Fibroblast of pulmonary artery (primary cell): ENCODE measurements at places on chromosomes 12 and 14.

DNA sequence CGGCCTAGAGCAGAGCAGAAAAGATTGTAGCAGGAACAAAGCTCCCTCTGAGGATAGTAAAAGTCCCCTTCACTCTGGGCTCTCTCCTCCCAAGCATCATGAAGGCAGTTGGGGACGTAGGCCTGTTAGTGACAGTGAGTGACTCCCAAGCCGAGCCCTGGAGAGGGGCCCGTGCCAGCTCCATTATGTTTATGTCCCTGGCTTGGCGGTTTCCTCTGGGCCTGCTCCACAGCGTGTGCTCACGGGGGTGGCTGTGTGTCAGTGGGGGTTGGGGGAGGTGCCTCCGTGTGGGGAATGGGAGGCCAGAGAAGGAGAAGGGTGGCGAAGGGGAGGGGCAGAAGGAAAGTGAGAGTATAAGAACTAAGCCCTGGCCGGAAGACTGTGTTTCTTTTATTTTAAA is 170.0 kb upstream of the VASH1 start:
- DNase-seq: no peak

- no peak for DNase-seq
These were observed 451.8 kb downstream of the ATP23 start for GRCh38 chr12:58393152-58393551.

DNA sequence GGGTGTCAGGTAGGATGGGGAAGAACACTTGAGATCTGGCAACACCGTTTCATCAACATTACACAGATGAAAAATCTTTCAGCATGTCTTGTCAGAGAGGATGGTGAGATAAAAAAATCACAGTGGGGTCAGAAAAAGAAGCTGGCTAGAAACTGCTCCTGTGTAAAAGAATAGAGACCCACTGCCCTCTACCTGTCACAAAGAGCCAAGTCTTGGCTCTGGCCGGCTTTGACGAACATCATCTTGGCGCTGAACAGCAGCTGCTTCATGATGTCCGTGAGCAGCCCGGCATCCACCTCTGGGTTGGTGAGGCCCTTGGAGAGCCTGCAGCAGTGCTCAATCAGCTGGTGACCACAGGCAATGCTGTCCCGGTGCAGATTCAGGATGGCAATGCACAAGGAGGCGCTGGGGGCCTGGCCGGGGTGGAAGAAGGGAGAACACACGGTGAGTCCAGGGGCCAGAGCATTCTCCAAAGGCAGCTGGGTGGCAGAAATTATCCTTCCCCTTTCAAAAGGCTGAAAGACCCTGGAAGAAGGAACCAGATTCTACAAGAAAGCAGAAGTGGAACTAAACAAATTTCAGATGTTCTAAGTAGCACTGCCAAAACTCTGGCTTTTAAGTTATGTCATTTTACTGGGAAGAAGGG is 50.2 kb downstream of the ZFYVE26 start:
- no peak for DNase-seq

DNA sequence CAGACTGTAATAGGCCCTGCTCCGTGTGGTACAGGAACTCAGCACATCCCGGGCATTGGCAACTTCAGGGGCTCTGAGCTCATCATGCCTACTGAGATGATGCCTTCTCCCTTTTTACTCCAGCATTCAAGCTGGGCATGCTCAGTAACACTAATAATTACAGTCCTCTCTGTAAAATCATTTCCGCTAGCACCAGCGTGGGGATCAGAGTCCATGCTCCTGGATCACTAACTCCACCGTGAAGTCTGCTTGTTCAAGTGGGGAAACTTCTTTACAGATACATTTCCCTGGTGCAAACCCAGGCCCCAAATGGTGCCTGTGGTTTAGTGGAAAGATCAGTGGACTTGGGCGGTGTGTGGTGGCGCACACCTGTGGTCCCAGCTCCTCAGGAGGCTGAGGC is 16.7 kb downstream of the CLSTN3 start:
- no peak for DNase-seq

DNA sequence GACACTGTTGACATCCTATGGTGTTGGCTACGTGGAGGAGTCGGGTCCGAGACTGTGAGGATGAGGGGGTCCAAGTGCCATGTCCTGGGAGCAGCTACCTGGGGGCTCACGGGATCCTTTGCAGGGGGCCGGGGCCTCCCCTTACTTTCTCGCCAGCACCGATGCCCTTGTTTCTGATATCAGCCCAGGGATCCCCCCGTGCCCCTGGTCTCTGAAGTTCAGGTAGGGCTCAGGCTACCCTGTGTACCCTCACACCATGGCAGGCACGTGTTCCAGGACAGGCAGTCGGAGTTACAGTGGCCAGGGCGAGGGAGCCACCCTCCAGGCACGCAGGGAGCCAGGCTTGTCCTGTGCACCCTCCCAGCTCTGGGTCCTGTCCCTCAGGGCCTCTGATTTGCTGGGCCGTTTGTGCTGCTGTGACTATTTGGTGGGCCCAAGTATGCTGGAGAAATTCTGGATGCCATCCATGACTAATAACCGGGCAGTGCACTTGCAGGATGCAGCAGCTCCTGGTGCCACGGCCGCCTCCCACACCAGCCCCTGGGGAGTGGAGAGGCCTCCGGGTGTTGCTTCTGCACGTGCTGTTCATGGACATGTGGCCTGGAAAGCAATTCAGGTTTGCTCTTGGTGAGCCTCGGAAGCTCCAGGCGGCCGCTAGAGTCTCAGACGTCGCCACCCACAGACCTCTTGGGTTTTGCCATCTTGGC is 93.1 kb upstream of the SFSWAP start:
- DNase-seq: no peak

- no peak for DNase-seq
These were observed 8.7 kb downstream of the OR11H4 start for GRCh38 chr14:20247646-20248246.

GRCh38 chr12:110684312-110684836 is 4.5 kb downstream of the HVCN1 start:
- DNase-seq: no peak

GRCh38 chr14:94654071-94654861 is 42.1 kb downstream of the SERPINA3 start:
- peak; percentile 41 for DNase-seq

- DNase-seq: no peak
These were observed 5.5 kb upstream of the GPR68 start for GRCh38 chr14:91249841-91250616.

DNA sequence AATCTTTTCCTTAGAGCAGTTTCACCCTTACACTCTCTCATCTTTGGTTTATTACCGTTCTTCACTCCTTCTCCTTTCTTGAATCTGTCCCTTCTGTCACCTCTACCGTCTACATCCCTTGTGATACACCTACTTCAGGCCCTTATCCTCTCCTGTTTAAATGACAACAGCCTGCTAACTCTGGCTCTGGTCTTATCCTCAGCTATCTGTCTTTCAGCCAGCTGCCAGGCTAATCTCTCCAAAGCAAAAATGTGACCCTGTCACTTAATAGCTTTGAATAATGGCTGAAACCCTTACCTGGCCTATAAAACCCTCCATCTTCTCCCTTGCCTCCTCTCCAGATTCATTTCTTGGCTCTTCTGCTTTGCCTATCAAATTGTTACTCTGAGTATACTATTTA is 32.3 kb downstream of the BEST3 start:
- DNase-seq: no peak

GRCh38 chr14:71885301-71885700 is 46.9 kb upstream of the RGS6 start:
- no peak for DNase-seq

GRCh38 chr12:54398995-54399793 is 14.7 kb upstream of the ZNF385A start:
- peak; percentile 89 for DNase-seq

- peak; percentile 77 for DNase-seq
These were observed 116.6 kb downstream of the NAV3 start for GRCh38 chr12:77947330-77947729.

- DNase-seq: peak; percentile 83
These were observed 49.9 kb downstream of the LRRC74A start for GRCh38 chr14:76876076-76876475.

GRCh38 chr12:23964812-23965211 is 15.3 kb upstream of the SOX5 start:
- no peak for DNase-seq

DNA sequence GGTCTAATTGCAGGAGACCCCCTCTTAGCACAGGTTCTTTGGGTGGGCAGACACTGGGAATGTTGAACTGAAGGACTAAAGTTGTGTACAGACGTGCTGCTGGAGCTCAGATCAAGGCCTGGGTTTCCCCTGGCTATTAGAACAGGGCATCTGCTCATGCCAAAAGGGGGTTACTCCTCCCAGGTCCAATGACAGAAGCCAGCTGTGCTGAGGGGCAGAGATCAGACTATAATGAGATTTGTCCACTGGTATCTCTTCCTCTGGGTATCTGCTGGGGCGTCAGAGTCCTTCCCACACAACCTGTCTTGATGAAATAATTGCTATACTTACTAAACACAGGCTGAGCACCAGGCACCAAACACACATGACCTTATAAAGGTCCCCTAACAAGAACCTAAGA is 42.6 kb downstream of the LTBP2 start:
- no peak for DNase-seq

- peak; percentile 88 for DNase-seq
These were observed at the start of gene ATN1 for GRCh38 chr12:6927379-6928021. Gene ATN1, plus strand, starts transcription at chr12:6927959. Its CDS starts 6,043 bp downstream, at chr12:6934002.

GRCh38 chr14:22466491-22466890 is 122.5 kb downstream of the DAD1 start:
- no peak for DNase-seq

DNA sequence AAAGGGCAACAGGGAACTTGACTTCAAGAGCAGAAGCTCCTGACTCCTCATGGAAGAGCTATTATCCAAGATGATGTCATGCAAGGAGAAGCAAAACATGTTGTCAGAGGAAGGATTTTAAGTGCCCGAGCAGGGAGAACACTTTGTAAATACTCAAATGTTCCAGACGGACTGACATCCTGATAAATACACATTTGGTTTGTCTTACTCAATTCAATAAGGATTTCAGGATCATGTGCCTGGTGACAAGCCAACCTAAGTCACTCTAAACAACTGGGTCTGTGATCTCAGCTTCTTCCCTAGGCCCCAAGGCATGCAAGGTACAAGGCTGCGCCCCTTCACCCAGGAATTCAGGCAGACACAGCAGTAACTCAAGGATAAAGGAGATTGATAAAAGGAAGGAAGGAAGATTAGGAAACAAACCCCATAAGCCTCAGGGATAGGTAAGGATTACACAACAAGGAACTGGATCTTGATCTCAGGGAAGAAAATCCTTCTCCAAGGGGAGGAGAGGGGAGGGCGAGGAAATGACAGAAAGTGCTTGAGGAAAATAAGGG is 26.8 kb upstream of the CEBPE start:
- peak; percentile 65 for DNase-seq

DNA sequence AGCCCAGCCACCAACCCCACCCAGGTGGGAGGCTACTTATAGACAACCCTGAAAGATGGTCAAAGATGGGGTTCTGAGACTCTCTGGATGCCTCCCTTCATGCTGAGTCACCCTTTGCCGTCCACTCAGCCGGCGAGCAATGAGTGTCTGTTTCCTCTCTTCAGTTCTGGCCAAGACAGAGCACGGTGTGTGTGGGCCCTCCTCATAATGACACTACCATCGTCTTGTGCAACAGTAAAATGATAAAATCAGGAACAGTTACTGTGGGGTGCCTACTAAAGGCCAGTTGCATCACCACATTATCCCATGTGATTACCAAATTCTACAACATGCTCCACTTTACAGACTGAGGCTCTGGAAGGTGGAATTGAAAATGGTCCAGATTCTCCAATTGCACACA is 7.0 kb upstream of the BDKRB1 start:
- DNase-seq: peak; percentile 94

GRCh38 chr14:50944647-50945413 is 547 bp upstream of the PYGL start:
- peak; percentile 55 for DNase-seq

- DNase-seq: no peak
These were observed 50.9 kb downstream of the AP5M1 start for GRCh38 chr14:57319636-57320192.

GRCh38 chr12:120474616-120474960 is 5.0 kb upstream of the SRSF9 start:
- peak; percentile 65 for DNase-seq

- DNase-seq: no peak
These were observed at the start of gene CCDC88C for GRCh38 chr14:91417120-91417982. Gene CCDC88C, minus strand, starts transcription at chr14:91417820. Its CDS starts 130 bp downstream, at chr14:91417690.

DNA sequence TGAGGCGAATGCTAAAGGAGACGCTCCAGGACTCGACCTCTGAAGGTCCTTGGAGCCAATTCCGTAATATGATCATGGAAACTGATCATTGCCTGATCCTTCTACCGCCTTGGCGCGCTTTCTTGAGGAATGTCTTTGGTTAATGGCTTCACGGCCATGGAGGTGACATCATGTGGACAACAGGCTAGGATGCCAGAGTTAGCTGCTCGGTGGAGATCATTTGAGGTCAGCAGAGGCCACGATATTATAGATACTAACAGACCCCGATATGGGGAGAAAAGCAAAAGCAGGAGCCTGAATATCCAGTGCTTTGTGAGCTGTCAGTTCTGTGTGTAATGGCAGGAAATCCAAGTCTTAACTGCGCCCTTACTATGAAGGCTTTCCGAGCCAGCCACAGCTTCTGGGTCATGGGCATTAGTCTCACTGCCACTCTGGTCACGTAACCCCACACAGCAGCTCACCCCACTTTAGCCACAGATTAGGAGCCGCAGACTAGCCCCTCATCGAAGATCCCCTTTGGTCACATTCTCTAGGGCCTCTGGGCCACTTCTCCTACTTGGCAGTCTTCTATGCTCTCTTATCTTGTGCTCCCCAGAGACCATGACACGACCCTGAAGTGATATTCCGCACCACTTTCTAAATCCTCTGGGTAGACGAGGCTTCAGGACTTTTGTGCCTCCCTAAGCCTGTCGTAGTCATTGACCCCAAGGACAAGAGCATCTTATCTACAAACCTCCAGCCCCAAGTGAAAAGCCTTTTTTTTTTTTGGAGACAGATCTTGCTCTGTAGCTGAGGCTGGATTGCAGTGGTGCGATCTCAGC is 724 bp upstream of the CS start:
- DNase-seq: no peak

DNA sequence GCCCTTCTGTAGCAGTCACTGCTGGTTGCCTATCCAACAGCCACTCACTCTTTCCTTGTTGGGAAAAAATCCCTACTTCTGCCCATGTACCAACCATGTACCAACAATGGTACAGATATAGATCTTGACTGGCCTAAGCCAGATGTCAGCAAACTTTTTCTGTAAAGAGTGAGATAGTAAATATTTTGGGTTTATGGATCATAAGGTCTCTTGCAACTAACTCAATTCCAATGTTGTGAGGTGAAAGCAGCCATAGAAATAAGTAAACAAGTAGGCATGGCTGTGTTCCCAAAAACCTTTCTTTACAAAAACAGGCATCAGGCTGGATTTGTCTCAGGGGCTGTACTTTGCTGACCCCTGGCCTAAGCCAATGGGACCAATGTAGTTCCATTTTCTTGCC is 73.5 kb downstream of the ARMH4 start:
- peak; percentile 5 for DNase-seq

GRCh38 chr14:75120541-75121291 is 6.1 kb downstream of the NEK9 start:
- DNase-seq: no peak
